Smooth muscle cell of the pulmonary artery (primary cell): ENCODE measurements at places on chromosomes 6 and 20. TPM values are rescaled to one million over a fixed set of nuclear protein-coding genes. Genes with fewer than 3 reads are reported as not detected.

RIMS4 gene
- 0.39 and 1.3 TPM in 2 replicates for total RNA-seq

PRL gene
- not detected in 2 replicates for total RNA-seq

IYD gene
- total RNA-seq, result under 0.01 TPM in 1 of 2 replicates, not detected in the other

GCNT2 gene
- 2.0 and 11.5 TPM in 2 replicates for total RNA-seq

TAP1 gene
- 41.1 and 52.4 TPM in 2 replicates for total RNA-seq

MRPL14 gene
- total RNA-seq, result 30.6 and 34.5 TPM in 2 replicates

COX4I2 gene
- total RNA-seq, result 0.13 TPM in 1 of 2 replicates, not detected in the other
